Activated T-helper 1 cell treated with anti-CD3 and anti-CD28 coated beads, Interleukin-12 subunit alpha, Interleukin-12 subunit beta, Interleukin-2, Interleukin-4 antibody, amounts not matched to agents 30 ng/mL and 10 ng/mL and 1 ng/mL, durations not matched to agents 14 hours and 24 hours and 36 hours (primary cell): ENCODE measurements at places on chromosomes 16 and 17.
A peak's percentile ranks its signal among the peaks of the same experiment; 100 is the strongest.

GRCh38 chr17:49963626-49964302 lies 5.2 kb upstream of the DLX4 start:
- no peak for DNase-seq

GRCh38 chr17:82081546-82081945 lies 15.9 kb upstream of the DUS1L start:
- no peak for DNase-seq

GRCh38 chr16:11180489-11180888 lies 75.5 kb downstream of the SOCS1 start:
- DNase-seq: no peak

DNA sequence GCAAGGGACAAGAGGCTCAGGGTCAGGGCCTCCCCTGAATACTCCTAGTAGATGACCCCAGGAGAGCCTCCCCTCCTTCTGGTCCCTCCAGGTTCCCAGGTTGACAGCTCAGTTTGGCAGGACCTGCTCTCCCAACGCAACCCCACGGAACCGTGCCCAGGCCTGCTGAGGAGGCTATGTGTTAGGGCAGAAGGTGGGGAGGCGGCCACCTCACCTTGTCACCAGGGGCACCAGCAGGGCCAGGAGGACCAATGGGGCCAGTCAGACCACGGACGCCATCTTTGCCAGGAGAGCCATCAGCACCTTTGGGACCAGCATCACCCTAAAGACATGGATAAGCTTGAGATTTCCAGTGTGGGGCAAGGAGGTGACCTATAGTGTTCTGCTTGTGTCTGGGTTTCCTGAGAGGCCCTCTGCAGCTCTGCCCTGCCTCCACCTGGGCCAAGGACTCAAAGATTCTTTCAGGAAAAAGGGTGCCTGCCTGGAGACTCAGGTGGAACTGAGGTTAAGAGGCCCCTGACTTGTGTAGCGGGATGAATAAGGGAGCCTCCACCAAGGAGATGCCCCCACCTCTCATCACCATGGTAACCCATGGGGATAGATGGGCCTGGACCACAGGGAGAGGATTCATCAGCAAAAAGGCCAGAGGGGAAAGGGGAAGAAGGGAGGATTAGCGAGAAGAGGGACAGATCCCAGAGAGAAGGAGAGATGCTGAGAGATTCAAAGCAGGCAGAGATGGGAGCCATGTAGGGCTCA lies 10.7 kb downstream of the COL1A1 start:
- no peak for DNase-seq

GRCh38 chr17:79562192-79562930 lies 48.5 kb downstream of the RBFOX3 start:
- DNase-seq: no peak

DNA sequence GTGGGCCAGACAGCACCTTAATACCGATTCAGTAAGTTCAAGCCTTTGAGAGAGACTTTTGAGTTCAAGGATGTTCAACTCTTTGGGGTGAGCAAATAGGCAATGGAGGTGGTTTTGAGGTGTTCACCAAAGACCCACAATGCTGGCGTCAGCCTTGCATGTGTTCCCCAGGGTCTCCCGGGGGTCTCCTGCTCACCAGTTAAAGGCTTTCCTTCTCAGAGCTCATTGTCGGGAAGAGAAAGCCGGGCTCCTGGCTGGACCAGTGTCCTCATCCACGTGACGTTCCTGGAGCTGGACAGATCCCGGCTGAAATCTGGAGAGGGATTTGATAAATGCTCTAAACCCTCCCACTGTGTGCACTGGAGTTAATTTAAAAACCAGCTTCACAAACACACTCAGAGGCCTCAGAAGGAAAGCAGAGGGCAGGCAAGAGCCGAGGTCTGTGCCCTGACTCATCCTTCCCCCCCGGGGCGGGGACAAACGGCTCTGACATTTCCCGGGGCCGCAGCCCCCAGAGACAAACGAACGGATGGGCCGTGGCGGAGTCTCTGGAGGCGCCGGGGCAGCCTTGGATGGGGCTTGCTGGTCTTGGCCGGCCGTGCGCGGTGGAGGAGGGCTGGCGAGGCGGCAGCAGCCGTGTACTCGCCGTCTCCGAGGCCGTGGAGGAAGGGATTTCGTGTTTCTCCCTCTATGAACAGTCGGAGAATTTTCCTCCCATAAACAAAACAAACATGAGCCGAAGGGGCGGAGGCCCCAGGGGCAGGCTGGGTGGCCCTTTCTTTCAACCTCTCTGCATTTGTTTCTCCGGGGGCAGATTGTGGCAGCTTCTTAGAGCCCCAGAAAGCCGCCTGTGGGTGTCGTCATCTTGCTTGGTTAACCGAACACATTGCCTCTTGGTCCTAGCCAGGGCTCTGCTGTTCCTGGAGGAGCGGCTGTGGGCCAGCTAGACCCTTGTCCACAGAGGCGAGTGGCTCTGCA lies 94.2 kb downstream of the NTN1 start:
- DNase-seq: peak; percentile 9

DNA sequence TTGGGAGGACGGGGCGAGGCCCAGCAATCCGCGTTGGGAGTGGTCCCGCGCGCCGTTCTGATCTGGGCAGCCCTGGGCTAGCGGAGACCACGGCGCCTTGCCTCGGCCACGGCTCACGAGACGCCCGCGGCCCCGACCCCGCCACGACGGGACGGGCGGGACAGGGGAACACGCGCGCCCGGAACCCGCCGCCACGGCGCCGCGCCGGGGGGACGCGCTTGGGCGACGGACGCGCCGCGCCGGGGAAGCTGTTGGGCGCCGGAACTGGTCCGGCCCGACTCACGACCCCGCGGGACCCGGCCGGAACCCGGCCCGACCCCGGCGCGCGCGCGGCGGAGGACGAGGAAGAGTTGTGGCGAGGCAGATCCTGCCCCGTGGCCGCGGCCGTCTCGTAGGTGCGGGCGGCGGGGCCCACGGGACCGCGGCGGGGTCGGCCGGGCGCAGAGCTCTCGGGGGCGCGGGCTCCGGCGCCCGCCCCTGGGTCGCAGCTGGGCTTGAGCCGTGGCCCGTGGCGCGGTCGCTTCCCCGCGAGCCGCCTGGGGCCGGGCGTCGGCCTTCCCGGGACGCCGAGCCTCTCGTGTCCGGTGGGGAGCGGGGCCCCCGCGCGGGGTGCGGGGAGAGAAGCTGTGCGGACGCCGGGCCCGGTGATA lies at the start of gene ACSF3:
Gene ACSF3, plus strand, starts transcription at position 251 of the 650 bp plus-strand sequence. CDS start 6,830 bp downstream, outside the sequence.
- peak; percentile 71 for DNase-seq

DNA sequence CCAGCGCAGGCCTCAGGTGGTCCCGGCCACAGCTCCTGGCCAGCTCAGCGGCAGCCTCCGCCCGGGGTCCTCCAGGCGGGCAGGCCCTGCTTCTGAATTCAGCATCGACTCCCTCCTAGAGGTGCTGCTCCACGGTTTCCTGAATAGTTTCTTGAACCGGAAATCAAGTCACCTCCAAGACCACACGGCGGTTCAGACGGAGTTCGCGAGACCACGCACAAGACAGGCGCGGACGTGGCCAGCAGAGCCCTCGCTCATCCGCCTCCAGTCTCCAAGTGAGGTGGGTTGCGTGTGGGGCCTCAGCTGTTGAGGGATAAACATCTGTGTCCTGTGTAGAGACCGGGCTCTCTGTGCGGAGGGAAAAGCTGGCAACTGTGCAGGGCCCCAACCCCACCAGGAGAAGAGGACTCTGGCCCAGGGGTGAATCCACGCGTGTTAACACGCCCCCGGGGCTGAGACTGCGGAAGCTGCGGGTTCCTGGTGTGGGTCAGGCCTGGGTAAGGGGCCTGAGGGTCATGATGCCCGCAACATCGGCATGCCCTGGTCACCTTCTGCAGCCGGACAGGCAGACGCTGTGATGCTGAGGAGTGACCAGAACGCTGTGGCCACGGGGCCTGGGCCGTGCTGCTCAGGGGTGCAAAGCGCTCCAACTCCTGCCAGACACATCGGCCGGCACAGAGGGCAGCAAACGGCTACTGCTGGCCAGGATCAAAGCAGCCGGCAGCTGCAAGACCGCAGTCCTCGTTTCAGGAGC lies 55.0 kb upstream of the METRNL start:
- DNase-seq: no peak

DNA sequence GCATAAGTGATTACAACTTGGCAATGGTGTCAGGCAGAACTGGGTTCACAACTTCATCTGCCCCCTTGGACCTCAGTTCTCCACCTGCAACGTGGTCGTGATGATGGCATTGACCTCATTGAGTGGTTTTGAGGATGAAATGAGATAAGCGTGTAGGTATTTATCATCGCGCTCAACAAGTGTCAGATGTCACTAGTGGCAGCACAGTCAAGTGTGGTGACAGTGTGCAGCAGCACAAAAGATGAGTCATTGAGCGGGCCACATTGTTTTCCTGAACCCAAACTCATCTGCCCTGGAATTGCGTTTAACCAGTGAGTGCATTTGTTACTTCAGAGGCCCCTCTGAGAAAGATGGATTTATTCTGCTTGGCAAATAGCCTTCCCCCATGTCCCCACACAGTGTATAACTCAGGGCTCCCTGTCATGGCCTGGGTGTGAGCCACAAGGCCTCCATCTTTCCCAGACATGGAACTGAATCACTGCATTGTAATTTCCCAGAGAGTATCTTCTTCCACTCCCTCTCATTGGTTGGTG lies 20.9 kb downstream of the IRX3 start:
- DNase-seq: no peak

DNA sequence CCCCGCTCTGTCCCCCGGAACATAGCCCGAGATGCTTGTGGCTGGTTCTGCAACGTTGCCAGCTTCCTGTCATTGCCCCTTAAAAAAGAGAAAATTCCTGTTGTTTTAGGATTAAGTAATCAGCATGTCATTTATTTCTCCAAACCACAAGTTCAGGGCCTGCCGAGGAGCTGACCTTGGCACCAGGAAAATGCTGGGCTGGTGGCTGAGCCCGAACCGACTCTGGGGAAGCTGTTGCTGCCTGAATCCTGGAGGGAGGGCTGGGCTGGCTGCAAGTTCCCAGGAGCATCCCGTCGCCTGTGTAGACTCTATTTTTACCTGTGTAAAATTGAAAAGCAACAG lies 130.9 kb upstream of the FOXF1 start:
- no peak for DNase-seq

- DNase-seq: no peak
These were observed 170.2 kb downstream of the CEP112 start for GRCh38 chr17:66021757-66022156.

DNA sequence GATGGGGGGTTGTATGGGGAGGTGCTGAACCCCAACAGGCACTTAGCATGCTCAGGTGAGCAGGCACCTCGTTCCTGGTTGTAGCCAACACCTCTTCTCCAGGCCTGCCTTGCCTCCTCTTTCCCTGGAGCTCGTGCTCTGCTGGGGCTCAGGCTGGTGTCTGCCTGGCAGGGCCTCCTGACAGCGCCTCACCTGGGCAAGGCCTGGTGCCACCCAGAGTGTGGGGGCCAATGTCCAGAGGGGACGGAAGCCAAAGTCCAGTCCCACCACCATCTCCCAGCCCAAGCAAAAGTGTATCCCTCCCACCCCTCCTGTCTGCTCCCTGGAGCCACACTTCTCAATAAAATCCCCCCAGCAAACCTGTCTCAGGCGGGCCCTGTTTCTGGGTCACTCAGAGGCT lies 304.2 kb upstream of the TNRC6C start:
- DNase-seq: no peak

- DNase-seq: no peak
These were observed 48.3 kb upstream of the ABCC11 start for GRCh38 chr16:48295488-48296281.

- DNase-seq: no peak
These were observed 115.4 kb downstream of the DYNLRB2 start for GRCh38 chr16:80656161-80656560.

GRCh38 chr17:62017912-62018311 lies 47.2 kb downstream of the MED13 start:
- no peak for DNase-seq

GRCh38 chr16:9489835-9490467 lies 398.5 kb downstream of the HAPSTR1 start:
- no peak for DNase-seq

DNA sequence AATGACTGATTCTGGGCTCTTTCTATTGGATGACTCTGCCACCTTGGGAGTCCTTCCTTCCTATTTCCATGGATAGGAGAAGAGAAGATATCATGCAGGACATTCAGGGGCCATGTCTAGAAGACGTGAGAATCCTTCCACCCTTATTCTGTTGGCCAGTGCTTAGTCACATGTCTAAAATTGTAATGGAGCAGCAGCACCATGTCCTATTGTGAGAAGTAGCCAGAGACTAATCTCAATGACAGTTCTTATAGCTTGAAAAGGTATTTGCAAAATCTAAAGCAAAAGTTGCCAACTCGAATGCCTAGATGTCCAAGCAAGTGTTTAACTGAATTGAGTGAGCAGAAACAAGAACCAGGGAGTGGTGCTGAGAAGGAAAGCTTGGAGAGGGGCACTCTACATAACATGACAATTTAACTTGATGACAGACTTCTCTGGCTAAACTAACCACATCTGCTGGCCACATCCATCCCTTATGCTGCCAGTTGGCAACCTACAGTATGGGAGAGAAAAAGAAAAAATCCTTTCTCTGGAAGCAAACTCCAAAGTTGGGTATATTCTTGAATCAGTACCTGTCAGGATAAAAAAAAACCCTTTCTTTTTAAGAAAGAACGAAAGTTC lies 225.7 kb downstream of the CDH13 start:
- no peak for DNase-seq

GRCh38 chr17:14760212-14760611 lies 459.3 kb downstream of the HS3ST3B1 start:
- no peak for DNase-seq
